ENCODE measurements at places on chromosomes 13 and 19.

- no peak for DNase-seq
These were observed 80.5 kb upstream of the MBNL2 start for GRCh38 chr13:97141564-97142005.

DNA sequence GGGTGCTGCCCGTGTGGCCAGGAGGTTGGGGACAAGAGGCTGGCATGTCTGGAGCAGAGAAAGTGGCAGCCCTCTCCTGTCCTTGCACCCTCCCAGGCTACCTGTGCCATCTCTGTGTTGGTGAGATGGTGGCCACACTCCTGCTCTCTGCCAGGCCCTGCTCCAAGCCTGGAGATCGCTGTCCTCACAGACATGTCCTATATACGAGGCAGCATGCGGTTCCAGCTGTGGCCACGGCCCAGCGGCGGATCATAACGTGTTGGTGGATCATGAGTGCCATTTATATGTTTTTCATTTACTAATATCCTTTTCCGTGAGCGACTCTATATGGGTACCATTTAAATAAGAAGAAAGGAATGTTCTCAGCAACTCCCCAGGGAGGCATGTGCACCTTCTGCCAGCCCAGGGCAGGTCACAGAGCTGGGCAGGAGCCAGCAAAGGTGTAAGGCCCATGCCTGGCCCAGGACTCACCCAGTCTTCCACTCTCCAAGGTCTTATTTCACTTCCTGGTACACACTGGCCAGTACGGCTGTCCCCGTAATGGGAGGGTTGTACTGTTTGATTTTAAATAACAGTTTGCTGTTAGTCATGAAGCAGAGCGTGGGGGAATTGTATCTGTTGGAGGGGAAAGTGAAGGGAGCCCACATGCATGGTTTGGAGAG lies 47.2 kb upstream of the LDLR start:
- DNase-seq = no peak

GRCh38 chr13:100106005-100106404 lies 17.1 kb downstream of the PCCA start:
- no peak for DNase-seq

DNA sequence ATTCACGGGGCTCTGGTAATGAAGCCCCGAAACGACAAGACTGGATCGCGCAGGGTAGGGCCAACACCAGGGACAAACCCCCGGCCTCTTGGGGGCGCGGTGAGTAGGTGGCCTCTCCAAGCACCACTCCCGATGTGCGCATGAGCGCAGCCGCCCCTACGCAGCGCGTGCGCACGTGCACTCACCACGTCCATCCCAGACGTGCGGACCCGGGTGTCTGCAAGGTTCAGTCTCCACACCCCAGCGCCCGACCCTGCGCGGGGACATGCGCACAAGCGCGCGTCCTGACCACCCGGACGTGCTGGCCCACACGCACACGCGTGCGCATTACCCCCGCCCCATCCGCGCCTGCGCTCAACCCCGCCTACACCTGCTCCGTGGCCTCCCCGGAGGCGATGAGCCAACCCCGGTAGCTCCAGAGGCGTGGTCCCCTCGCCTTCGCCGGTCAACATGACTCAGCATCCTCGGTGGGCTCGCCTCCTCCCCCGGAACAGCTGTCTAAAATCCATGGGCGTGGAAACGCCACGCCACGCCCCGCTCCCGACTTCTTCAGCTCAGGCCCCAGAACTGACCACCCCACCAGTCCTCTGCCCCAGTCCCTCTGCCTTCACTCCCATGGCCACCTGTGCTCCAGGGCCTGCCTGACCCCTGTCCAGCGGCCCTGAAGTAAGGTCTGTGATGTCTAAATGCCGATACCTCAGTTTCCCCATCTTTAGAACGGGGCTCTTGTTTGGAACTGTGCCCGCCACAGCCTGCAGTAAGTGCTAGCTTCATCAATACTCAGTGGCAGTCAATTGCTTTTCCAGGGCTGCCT lies 5.6 kb upstream of the GPI start:
- peak; percentile 93 for DNase-seq

DNA sequence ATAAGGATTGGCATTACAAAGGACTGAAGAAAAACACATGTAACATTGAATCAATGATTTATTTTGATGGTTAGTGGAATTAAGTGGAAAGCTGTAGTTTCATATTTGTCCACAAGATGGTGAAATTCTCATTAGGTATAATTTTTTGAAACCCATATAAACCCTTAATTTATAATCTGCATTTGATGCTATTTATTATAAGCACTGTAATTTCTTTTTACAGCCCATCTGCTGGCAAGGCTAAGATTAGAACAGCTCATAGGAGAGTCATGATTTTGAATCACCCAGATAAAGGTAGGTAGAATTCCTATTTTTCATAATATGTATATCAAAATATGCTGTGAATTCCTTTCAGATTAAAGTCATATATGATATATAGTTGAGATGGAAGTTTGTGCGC lies 62.2 kb downstream of the DNAJC15 start:
- DNase-seq = no peak

Data from stimulated activated CD4-positive, alpha-beta T cell treated with anti-CD3 and anti-CD28 coated beads, Interleukin-1b, Interleukin-23, amount 100 ng/mL, for 1 hour (primary cell).